Esophagus muscularis mucosa (tissue), 4 donors: ENCODE measurements at places on chromosomes 12 and 14.

DNA sequence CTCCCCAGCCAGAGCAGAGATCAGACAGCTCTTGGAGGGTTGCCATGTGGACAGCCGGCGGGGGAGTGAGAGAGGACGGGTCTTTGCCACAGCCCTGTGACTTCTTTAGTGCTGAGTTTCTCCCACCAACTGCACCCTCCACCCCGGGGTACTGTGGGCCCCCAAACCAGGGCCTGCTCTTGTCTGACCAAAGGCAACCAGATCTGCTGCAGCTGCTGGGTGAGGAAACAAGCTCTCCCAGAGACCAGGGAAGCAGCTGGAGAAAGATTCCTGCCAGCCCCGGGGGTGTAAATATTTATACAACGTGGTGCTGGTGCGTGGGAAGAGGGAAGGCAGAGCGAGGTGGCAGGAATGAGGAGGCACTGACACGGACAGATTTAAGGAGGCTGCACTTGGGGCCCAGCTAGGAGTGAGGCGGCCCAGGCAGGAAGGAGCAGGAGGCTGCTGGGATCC, 14.3 kb upstream of the ZFP36L1 start:
- peak; percentile 92 for DNase-seq

- DNase-seq: no peak
Measured at GRCh38 chr14:56196274-56196673, 78.1 kb downstream of the PELI2 start.

DNA sequence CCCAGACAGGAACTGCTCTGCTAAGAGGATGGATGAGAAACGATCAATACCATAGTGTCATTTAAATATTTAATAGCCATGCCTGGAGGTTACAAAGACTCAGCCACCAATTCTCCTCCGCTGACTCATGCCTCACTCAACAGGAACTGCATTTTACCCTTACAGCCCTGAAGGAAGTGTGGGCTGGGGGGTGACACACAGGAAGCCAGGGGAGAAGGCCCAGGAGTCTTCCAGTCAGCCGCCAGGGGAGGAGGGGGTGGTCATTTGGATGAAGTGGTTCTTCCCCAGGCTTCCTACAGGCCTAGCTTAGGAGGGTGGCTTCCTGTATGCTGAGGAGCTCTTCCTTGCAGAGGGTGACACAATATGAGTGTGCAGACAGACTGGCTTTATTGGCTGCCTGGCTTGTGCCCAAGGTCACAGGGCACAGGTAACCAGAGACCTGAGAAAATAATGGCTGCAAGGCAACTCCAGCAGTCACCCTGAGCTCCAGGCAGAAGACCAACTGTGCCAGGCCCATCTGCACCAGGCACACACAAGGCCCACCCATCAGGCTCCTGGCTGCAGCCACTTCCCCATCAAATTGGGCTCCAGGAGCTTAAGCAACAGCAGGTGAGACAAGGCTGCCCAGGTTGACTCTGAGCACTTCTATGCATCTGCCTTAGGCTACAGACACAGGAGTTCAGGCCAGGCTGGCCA, 30.6 kb upstream of the RPLP0 start:
- DNase-seq: no peak

GRCh38 chr12:107405436-107405835, 280.2 kb upstream of the PWP1 start:
- DNase-seq: no peak

- DNase-seq: no peak
Measured at GRCh38 chr12:3832738-3833137, 40.5 kb downstream of the PARP11 start.

- no peak for DNase-seq
Measured at GRCh38 chr14:51006781-51007211, 62.5 kb upstream of the PYGL start.

DNA sequence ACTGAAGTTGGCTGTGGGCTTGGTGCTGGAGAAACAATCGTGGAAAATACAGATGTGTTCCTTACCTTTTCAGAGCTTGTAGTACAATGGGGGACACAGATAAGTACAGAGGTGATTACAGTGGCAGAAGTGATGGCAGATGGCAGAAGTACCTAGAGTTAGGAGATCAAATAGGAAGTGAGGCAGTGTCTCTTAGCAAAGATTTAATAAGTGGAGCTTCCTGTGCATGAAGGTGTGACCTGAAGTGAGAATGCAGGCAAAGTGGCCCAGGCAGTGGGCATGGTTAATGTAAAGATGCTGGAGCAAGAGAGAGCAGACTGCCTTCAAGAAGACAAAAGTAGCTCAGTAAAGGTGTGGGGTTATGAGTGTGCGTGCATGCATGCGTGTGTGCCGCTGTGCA, 16.0 kb downstream of the LRRK2 start:
- no peak for DNase-seq

- DNase-seq: no peak
Measured at GRCh38 chr12:100234591-100235304, 32.1 kb downstream of the DEPDC4 start.

GRCh38 chr12:6692888-6693287, 3.7 kb upstream of the ZNF384 start:
- no peak for DNase-seq

DNA sequence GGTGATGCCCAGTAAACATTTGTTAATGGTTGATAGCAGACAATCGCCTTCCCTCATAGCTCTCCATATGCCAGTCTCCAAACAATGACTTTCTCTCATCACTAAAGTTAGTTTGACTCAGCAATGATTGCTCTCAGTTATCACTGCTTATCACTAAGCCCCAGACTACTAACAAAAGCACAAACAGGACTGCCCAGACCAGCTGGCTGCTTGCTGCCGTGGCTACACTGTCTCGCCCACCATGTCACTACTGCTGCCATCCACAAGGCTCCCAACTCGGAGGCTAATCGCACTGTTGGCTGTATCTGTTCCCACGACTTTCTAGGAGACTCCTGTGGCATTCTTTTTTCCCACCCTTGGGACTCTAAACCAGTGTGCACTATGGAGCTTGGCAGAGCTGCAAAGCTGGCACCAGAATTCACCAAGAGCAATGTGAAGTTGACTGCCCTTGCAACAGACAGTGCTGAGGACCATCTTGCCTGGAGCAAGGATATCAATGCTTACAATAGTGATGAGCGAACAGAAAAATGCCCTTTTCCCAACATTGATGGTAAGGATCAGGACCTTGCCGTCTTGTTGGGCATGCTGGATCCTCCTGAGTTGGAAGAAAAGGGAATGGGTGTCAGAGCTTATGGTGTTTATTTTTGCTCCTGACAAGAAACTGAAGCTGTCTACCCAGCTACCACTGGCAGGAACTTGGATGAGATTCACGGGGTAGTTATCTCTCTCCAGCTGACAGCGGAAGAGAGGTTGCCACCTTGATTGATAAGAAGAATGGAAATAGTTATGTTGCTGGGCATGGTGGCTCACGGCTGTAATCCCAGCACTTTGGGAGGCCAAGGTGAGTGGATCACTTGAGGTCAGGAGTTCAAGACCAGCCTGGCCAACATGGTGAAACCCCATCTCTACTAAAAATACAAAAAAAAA, 27.1 kb upstream of the NR2C1 start:
- no peak for DNase-seq

DNA sequence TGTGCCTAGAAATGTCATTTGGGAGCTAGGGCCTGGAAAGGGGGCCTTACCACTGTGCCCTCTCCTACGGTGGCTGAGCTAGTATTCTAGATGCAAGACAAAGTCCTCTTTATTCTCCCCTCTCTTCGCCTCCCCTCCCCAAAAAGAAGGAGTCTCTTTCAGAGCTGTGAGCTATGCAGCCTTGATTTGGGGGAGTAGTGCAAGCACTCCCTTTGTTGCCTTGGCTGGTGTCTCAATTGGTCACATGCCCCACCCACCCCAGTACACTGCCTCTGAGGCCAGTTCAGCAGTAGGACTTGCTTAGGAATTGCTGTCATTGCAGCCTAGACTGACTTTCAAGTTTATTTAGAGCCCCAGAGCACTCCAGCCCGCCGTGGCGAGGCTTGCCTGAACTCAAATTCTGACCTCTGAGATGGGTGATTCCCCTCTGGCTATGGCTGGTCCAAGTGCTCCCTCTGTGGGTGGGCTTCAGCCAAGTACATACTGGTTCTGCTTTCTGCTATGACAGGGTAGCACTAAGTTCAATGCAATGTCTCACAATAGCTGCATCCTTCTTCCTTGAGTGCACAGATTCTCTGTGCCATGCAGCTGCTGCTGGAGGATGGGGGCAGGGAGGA, 37.0 kb upstream of the FBXO33 start:
- no peak for DNase-seq

GRCh38 chr12:75642226-75642625, 130.8 kb upstream of the KRR1 start:
- no peak for DNase-seq

- DNase-seq: no peak
Measured at GRCh38 chr12:57756406-57757341, 1.8 kb downstream of the MARCHF9 start.

DNA sequence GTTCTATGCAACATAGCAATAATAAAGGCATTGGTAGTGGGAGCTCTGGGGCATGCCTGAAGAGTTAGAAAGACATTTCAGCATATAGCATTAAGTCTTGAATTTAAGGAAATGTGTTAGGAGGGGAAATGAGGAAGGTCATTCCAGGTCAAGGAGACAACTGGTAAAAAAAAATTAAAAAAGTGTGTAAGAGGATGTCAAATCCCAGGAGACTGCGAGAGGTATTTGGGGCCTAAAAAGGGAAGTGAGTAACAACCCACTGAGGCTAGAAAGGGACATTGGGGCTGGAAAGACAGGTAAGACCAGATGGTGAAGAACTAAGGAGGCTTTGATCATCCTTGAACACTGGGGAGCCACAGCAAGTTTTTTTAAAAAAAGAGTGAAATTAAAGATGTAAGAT, 152.9 kb downstream of the SLC25A21 start:
- DNase-seq: no peak

DNA sequence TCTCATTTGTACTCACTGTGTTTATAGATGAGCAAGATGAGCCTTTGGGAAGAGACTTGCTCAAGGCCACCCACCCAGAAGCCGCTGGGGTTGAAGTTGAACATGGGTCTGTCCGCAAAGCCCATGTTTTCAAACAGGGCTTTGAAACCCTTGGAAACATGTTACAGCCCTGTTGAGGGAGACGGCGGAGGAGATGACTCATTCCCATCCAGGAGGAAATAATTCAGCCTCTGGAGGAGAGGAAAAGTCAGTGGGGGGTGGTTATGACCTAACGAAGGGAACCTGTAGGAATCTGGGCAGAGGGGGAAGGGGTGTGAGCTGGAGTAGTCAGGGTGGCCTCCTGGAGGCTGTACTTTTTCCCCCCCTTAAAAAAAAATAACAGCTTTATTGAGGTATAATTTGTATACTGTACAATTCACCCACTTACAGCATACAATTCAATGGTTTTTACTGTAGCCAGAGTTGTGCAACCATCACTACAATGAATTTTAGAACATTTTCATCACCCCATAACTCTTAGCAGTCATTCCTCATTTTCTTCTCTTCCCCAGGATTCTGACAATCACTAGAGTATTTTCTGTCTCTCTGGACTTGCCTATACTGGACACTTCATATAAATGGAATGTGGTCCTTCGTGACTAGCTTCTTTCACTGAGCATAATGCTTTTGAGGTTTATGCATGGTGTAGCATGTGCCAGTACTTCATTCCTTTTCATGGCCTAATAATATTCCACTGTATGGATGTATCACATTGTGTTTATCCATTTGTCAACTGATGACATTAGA, 1.9 kb upstream of the RIN3 start:
- no peak for DNase-seq

GRCh38 chr12:55142669-55143565, 16.7 kb downstream of the OR9K2 start:
- no peak for DNase-seq

GRCh38 chr14:80325688-80326087, 114.4 kb upstream of the DIO2 start:
- no peak for DNase-seq

DNA sequence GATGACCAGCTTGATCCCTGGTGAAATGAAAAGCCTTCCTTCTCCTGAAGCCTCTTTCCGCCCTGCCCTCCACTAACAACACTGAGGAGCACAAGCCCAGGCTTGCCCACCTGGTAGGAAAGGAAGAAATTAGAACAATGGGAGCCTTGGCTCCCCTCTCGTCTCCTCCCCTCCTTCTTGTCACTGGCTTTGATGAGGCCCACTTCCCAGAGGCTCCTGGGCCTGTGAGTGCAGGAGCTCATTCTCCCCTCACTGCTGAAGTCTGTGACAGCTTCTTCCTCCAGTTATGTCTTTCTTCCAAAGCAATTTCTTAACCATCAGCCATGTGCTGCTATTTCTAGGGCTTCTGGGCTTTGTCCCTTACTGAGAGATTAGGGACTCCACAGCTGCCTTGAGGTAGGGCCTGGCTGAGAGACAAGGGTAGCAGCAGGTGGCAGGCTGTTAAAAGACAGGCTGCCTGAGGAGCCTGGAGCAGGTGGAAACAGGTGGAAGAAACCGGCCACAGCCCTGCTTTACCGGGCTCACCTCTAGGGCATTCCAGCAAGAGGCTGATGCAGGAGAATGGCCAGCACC, 53.6 kb upstream of the SRSF5 start:
- DNase-seq: no peak

- no peak for DNase-seq
Measured at GRCh38 chr14:21712036-21712435, 38.4 kb upstream of the OR4E1 start.

DNA sequence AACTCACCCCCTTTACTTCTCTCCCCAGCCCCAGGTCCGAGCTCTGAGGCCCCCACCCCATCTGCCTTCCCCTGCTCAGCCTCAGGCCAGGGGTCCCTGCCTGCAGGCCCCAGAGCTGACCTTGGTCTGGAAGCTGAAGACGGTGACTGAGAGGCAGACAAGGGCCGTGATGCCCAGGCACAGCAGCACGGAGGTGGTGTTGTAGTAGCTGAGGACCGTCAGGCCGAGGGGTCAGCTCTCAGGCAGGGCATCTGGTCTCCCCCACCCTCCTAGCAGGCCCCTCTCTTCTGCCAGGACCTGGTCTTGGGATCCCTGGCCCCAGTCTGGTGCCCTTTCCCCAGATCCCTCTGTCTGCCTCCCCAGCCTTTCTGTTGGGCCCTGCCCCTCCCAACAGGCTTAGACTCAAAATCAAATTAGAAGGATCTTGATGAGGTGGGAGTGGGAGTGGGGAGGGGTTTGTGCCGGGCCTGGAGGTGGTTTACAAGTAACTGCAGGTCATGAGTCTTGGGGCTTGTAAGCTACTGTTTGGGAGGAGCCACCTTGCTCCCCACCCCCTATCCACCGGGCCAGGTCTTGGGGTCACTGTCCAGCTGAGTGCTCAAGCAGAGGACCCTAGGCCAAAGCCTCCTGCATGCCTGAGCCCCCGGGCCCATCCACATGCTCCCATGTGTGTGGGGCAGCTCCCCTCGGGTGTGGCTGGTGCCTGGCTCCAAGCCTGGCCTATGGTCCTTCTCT, 14.2 kb downstream of the FAIM2 start:
- no peak for DNase-seq

DNA sequence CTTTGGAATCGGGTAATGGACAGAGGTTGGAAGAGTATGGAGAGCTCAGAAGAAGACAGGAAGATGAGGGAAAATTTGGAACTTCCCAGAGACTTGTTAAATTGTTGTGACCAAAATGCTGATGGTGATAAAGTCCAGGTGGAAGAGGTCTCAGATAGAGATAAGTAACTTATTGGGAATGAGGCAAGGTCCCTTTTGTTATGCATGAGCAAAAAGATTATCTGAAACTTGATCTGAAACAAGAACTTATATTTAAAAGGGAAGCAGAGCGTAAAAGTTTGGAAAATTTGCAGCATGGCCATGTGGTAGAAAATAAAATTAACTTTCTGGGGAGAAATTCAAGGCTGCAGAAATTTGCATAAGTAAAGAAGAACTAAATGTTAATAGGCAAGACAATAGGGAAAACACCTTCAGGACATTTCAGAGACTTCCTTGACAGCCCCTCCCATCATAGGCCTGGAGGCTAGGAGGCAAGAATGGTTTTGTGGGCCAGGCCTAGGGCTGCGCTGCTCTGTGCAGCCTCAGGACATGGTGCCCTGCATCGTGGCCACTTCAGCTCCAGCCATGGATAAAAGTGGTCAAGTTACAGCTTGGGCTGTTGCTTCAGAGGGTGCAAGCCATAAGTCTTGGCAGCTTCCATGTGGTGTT, 425.7 kb upstream of the PRICKLE1 start:
- no peak for DNase-seq
